ENCODE measurements at places on chromosomes 7 and 10.
A peak's percentile ranks its signal among the peaks of the same experiment; 100 is the strongest.

GRCh38 chr10:43340619-43341018 lies 30.8 kb upstream of the FXYD4 start:
- no peak for DNase-seq

DNA sequence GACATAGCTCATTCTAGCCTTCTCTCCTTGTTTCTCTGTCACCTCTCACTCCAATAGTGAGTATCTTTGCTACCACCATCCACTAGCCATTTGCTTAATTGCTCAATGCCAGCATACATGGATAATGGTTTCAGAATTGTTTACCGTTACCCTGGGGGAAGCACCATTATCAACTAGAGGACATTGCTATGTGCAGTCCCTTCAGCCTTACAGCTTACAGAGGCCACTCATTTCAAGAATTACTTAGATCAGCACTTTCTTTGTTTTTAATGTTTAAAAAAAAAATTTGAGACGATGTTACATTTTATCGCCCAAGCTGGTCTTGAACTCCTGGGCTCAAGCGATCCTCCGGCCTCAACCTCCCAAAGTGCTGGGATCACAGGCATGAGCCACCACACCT lies 14.8 kb upstream of the ORAI2 start:
- DNase-seq: no peak

DNA sequence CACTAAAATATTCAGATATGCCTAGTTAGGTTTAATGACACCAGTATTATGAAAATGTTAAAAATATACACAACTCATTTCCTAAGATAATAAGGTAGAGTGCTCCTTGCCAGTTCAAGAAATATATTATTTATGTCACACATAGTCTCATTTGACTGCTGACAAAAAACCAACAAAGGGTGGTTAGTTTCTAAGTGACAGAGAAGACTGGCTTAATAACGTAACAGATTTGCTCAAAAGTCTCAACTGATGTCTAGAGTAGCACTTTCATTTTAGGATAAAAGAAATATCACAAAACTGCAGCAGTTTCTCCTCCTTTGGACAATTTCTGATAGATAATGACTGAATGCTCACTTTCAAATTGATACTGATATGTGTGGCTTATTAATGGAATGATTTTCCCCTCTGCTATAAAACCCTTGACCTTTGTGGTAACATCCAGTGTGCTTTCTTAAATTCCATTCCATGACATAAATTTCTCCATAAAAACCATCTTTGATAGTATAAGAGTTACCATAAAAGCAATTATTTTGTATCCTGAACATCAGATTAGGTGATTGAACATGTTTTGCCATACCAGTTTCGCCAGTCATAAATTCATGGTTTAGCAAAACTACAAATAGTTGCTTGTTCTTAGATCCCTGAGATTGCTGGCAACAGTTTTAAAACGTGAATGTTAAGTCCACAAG lies 94.2 kb downstream of the NRBF2 start:
- DNase-seq: no peak

GRCh38 chr7:111951052-111951451 lies 255.1 kb downstream of the DOCK4 start:
- DNase-seq: no peak

GRCh38 chr10:126135177-126135576 lies 238.8 kb downstream of the FANK1 start:
- DNase-seq: no peak

- DNase-seq: no peak
Measured at GRCh38 chr10:79982861-79983260, 34.0 kb upstream of the SFTPD start.

DNA sequence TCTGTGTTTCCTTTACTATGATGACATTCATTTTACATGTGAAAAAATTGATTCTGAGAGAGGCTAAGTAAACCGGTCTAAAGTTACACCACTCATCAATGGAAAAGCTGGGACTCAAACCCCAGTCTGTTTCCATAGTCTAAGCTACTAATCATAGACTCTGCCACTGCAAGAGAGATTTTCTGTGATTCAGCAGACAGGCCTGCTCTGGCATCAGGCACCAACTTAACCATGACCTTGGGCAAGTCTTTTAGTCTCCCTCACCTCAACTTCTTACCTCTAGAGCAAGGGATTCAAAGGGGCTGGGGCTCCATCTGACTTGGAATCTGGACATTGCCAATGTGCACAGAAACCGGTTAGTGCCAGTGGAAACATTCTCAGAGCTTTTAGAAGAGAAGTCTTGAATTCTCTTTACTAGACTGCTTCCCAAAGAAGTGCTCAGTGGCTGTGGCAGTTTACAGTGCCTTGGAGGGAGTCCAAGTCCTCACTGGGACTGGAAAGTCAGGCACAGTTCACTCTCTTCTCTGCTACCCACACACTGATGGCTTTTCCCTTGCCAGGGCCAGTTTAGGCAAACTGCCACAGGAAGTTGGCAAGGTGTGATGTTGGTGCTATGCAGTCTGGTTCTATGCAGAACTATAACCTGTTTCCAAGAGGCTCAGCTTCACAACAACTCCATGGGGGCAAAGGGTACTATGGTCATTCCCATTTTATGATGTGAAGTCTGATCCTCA lies 4.5 kb upstream of the BLNK start:
- no peak for DNase-seq

- no peak for DNase-seq
Measured at GRCh38 chr7:41882745-41883420, 180.0 kb upstream of the INHBA start.

- no peak for DNase-seq
Measured at GRCh38 chr10:31099094-31099493, 67.4 kb upstream of the ZNF438 start.

DNA sequence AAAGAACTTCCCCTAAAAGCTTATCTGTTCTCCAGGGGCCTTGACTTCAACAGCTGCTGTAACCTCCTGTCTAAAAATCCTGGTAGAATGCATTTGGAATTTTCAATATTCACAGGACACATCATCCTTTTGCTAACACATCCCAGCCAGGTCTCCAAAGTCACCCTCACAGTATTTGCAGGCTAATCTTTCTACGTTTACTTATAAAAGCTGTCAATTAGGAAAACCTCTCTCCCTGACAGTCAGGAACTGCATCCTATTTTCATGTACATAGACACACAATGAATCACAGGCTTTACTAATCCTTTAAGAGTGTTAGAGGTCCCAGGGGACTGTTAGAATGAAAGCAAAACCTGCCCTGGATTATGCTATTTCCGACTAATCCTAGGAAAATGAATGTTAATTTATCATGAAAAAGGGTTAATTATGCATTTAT lies 102.2 kb downstream of the GFRA1 start:
- DNase-seq: no peak

GRCh38 chr7:55476852-55477780 lies 95.2 kb downstream of the VOPP1 start:
- DNase-seq: no peak

DNA sequence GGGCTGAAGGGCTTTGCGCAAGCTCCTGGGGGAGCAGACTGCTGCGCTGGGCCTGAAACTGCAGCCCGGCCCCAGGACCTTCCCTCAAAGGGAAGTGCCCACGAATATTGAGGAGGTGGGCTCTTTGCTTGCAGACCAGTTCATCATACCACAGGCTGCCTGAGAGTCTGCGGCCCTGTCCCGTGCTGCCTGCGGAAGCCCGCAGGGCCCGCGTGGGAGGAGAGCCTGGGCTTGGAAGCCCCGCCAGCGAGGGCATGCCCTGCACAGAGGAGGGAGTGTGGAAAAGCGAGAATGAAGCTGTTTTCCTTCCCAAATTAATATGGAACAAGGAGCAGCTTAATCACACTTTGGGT lies 83.6 kb upstream of the MKI67 start:
- no peak for DNase-seq

- no peak for DNase-seq
Measured at GRCh38 chr7:123787220-123788007, 38.6 kb upstream of the WASL start.

GRCh38 chr10:99279626-99280111 lies 44.0 kb upstream of the HPSE2 start:
- no peak for DNase-seq

DNA sequence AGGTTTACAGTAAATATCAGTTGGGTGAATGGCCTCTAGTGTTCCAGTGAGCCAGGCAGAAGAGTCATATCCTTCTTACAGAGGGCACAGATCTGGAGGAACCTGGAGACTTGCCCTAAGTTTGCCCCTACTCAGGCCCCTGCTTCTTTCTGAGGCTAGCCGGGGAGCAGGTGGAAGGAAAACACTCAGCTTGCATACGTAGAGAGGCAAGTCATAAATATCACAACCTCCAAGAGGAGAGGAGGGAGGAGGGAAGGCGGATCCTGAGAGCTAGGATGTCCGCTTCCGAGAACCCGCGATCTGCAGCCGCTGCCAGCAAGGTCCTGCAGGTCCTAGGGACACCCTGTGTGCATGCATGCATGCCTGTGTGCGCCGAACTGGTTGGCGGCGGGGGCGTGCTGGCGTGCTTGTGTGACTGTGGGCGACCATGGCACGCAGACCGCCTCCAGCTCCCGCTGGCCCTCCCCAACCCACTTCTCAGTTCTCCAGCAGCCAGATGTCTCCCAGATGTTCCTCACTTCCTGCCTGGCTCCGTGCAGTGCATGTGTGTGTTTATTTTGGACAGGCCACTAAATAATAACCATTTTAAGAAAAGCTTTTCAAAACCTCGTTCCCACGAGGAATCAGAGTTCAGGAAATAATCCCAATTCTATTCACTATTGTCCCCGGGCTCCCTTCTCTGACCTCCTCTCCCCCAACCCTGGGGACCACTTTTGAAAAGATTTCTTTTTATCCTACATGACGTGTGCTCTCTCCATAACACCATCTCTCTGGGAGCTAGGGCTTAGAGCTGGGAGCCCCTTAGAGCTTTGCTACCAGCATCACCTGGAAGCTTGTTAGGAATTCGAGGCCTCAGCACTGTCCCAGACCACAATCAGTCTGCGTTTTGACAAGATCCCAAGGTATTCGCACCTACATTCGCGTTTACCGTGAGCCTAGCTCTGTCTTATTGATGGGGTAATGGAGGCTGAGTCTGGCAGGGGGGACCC lies 32.4 kb downstream of the UNC5B start:
- DNase-seq: no peak

GRCh38 chr7:142812437-142813215 lies 41.9 kb downstream of the PRSS2 start:
- DNase-seq: no peak

DNA sequence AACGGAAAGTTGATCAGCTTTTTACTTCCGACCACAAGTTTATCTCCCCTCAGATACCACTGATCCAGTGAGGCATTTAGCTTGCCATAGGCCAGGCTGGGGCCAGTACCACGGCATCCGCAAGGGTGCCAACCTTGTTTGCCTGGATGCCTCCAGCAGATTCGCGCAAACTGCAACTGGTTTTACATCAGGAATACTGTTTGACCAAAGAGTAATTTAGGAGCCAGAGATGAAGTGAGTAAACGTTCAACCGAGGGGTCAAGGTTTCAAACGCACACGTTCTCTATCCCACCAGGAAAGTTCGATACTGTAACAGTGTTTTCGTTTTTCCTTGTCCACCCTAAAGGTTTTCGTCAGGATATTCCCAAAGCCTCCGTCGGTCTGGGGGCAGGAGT lies 266 bp upstream of the MDFIC start:
- no peak for DNase-seq

GRCh38 chr10:6542999-6543430 lies 37.1 kb downstream of the PRKCQ start:
- no peak for DNase-seq

DNA sequence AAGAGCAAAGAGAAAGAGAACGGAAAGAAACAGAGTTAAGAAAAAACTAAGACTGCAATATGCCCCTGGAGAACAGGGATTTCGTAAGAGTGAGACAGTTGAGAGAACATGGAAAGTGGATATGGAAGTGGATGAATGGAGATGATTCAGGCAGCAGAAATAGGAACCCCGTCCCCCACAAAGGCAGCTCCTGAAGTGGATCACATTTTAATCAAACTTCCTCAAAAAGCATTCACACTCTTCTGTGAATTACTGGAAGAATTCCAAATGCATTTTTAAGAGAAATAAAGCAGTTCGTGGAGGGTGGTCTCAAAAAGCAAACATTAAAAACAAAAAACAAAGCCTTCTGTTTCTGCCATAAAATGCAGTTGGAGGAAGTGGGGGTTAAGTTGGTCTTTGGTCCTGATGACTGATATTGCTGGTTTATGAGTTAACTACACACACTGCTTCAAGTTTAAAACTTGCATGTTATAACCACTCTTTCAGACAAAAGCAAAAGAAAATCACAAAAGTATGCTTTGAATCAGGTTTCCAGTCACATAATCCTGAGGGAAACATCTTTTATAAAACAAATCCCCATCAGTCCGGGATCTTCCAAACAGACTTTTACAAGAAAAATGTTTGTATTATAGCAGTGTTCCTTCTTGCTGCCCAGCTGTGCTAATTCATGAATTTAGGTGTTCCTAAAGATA lies 214.3 kb downstream of the FANK1 start:
- no peak for DNase-seq

- peak; percentile 6 for DNase-seq
Measured at GRCh38 chr10:63083904-63084689, 49.0 kb upstream of the NRBF2 start.

- no peak for DNase-seq
Measured at GRCh38 chr10:60480865-60481563, 91.3 kb upstream of the ANK3 start.

- DNase-seq: no peak
Measured at GRCh38 chr7:1512781-1513656, 8.8 kb upstream of the INTS1 start.

DNA sequence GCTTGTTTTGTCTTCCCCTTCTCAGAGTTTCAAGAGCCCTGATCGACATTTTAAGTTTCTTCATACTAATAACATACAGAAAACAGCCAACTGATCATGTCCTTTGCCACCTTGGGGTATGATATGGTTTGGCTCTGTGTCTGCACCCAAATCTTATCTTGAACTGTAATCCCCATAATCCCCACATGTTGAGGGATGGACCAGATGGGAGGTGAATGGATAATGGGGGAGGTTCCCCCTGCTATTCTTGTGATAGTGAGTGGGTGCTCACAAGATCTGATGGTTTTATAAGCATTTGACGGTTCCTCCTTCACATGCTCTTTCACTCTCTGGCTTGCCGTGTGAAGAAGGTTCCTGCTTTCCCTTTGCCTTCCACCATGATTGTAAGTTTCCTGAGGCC lies 190.3 kb downstream of the CHCHD3 start:
- no peak for DNase-seq

DNA sequence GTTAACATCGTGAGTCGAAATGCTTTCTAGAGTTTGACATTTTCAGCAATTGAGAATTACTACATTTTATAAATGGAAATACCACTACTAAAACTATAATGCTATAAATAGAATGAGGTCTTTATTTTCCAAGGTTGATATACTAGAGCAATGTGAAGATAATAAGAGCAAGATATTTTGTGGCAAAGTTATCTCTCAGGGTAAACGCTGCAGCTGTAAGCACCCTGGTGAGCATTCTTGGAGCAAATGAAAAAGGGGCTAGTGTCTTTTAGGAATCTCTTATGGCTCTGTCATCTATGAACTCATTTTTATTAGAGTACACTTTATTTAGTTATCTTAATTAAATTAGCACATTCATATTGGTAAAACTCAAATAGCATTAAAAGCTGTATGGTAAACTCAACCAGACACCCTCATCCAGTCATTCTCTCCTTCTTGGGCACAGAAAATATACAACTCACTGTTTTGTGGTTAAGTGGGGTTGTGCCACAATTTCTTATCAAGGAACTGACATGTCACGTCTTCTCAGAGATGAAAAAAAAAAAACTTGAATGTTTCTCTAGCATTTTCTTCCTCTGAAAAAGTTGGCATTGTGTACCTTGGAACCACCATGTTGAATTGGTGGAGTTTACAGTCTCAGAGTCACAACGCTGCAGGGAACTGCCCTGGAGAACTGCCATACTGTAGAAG lies 289.5 kb upstream of the PFKP start:
- no peak for DNase-seq
